Posterior vena cava (tissue), 2 donors: ENCODE measurements at places on chromosomes 13 and 19. TPM values are rescaled to one million over a fixed set of nuclear protein-coding genes. Genes with fewer than 3 reads are reported as not detected.

The KLK15 gene
- total RNA-seq, result not detected

The FBXO27 gene
- total RNA-seq, result 10.0 TPM

The KIRREL2 gene
- not detected for total RNA-seq

The UNC13A gene
- total RNA-seq, result 0.14 TPM

The ABCA7 gene
- total RNA-seq, result 4.4 TPM

The ZNF8 gene
- 5.5 TPM for total RNA-seq

The COL4A2 gene
- 963 TPM for total RNA-seq

The PLVAP gene
- 151 TPM for total RNA-seq

The SIX5 gene
- 14.9 TPM for total RNA-seq

The KL gene
- total RNA-seq, result 2.4 TPM

The OSCAR gene
- total RNA-seq, result 5.0 TPM

The GAPDHS gene
- total RNA-seq, result not detected

The OLFM2 gene
- 5.2 TPM for total RNA-seq

The PLIN4 gene
- 21.4 TPM for total RNA-seq

The ZNF730 gene
- total RNA-seq, result 1.0 TPM

The ZC3H4 gene
- 39.5 TPM for total RNA-seq

The ZNF99 gene
- total RNA-seq, result 0.19 TPM

The FXYD3 gene
- total RNA-seq, result not detected

The ZNF382 gene
- 7.4 TPM for total RNA-seq

The DLL3 gene
- not detected for total RNA-seq

The LYL1 gene
- total RNA-seq, result 9.8 TPM

The CYP2A7 gene
- total RNA-seq, result not detected

The TMEM38A gene
- total RNA-seq, result 3.5 TPM

The MRI1 gene
- 21.3 TPM for total RNA-seq

The GPC6 gene
- 61.9 TPM for total RNA-seq

The IGFL1 gene
- total RNA-seq, result not detected

The ZNF471 gene
- total RNA-seq, result 9.4 TPM

The RASAL3 gene
- 2.3 TPM for total RNA-seq

The SHISA7 gene
- not detected for total RNA-seq

The LILRB5 gene
- total RNA-seq, result 22.5 TPM

The COL5A3 gene
- 23.4 TPM for total RNA-seq

The CABP5 gene
- total RNA-seq, result not detected

The TEAD2 gene
- 32.4 TPM for total RNA-seq

The STOML3 gene
- not detected for total RNA-seq

The URAD gene
- not detected for total RNA-seq

The PLPP2 gene
- 4.5 TPM for total RNA-seq

The IL11 gene
- total RNA-seq, result not detected

The GJA3 gene
- not detected for total RNA-seq

The FUT3 gene
- not detected for total RNA-seq

The KLHL1 gene
- total RNA-seq, result not detected

The TMC4 gene
- total RNA-seq, result 1.1 TPM

The RDH8 gene
- total RNA-seq, result not detected

The FREM2 gene
- total RNA-seq, result under 0.01 TPM

The KCNK6 gene
- total RNA-seq, result 14.5 TPM

The HNRNPUL1 gene
- 157 TPM for total RNA-seq

The MBD3L3 gene
- total RNA-seq, result not detected
